Breast epithelium (tissue), 4 donors: ENCODE measurements at places on chromosomes 5 and 9. TPM values are rescaled to one million over a fixed set of nuclear protein-coding genes. Genes with fewer than 3 reads are reported as not detected.

GRCh38 chr5:61612431-61612830 is 280.4 kb downstream of the ZSWIM6 start:
- no peak for DNase-seq

DNA sequence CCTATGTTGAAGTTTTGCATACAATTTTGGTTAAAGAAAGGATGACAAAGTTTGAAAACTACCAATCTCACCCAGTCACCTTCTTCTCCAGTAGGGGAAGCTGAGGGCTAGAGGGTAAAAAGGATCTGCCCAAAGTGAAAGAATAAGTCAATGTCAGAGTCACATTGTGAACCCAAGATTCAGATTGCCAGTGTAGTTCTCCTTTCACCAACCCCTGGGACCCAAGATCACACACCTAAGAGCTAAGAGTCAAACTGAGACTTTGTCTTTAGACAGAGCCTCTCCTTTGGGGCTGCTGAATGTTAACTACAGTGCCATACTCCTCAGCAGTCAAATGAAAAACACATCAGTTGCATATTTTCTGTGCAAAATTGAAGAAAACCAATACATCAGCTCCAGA is 210.6 kb downstream of the ATP10B start:
- DNase-seq = no peak

GRCh38 chr5:177329883-177330282 is 18.2 kb upstream of the MXD3 start:
- DNase-seq = no peak

GRCh38 chr9:106953174-106953573 is 90.2 kb downstream of the ZNF462 start:
- no peak for DNase-seq

SPAG8 gene
- 1.3 TPM for total RNA-seq

DNA sequence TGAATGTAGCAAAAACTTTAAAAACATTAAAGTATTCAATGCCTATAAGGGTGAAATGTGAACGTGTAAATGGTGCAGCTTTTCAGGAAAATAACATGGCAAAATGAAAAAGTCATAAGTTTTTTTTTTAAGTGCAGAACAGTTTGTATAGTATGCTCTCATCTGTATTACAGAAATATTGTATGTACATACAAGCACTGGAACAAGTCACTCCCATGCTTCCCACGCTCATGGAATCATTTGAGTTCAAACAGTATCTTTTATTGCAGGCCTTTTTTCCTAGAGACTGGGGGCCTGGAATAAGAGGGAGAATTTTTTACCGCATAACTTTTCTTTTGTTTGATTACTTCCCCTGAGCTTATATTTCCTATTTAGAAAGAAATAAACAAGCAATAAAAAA is 94.1 kb downstream of the SSBP2 start:
- DNase-seq = no peak

RETREG1 gene
- 37.7 TPM for total RNA-seq

GRCh38 chr5:74762599-74762998 is 4.3 kb downstream of the GFM2 start:
- DNase-seq = no peak

DNA sequence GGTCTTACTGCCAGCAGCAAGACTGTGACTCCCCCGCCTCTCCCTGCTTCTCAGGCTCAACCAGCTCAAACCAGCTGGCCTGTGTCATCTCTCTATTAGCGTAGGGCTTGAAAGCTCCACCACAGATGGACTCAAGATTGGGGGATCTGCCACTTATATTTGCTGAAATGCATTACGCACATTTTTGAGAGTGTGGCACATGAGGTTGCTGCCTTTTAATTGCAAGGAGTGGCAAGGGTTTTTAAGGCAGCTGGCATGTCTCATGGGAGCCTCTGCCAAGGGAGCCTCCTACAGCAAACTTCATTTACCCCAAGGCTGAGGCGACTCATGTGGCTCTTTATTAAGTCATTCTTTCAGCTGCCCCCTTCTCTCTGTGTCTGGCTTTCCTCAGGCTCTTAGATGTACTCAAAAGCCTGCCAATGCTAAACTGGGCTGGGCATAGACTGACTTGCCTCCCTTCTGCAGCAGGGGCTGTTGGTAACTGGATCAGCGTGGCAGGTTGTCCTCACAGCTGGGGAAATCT is 219.3 kb downstream of the SMARCA2 start:
- no peak for DNase-seq

SEC16A gene
- total RNA-seq = 42.9 TPM

GRCh38 chr5:99621772-99622681 is 693.2 kb upstream of the CHD1 start:
- DNase-seq = no peak

DNA sequence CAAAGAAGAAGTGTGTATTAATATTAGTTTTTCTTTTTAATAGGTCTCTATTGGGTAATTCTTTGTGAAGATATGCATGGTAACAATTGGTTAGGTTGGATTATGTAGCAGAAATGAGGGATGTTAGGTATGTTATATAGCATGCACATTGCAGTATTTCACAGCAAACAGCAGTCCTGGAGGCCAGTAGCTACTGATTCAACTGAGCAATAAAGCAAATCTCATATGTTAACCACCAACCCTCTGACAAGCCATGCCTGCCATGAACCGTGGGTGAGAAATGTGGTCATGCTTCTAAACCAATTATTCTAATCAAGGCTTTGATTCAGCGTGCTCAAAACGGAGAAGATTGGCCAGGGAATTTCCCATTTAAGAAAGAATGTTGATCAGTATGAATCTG is 313.0 kb upstream of the CDH6 start:
- no peak for DNase-seq

GRCh38 chr9:68498816-68499215 is 41.9 kb downstream of the TMEM252 start:
- no peak for DNase-seq

- no peak for DNase-seq
These were observed 479.7 kb downstream of the MAN2A1 start for GRCh38 chr5:110169461-110169860.

KIF24 gene
- total RNA-seq = 2.6 TPM

GLRA1 gene
- total RNA-seq = not detected

SNCAIP gene
- total RNA-seq = 15.4 TPM

DNA sequence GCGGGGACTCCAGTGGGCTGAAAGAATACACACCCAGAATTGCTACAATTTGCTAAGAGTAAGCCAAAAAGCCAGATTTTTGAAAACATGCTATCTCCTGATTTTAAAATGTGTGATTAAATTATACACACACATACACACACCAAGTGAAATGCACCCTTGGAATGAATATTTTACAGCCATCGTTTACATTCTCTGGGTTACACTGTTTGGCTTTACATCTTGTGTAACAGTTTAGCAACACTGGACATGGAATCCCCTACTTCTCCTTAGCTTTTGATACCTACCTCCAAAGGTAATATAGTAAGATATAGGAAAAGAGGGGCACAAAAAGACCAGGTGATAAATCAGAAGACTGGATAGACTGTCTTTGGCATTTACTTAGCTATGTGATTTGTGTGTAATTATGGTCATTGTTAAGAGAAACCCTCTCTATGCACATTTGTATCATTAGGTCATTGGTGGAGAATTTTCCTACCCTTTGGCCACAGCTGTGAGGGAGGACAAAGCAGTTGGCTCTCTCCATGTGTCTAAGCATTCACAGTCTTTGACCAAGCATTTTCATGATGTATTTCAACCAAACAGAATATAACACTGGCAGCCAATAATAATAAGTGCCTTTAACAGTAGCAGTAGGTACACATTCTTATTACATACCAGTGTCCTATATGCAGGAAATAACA is 7.6 kb downstream of the SVEP1 start:
- DNase-seq = no peak

DNA sequence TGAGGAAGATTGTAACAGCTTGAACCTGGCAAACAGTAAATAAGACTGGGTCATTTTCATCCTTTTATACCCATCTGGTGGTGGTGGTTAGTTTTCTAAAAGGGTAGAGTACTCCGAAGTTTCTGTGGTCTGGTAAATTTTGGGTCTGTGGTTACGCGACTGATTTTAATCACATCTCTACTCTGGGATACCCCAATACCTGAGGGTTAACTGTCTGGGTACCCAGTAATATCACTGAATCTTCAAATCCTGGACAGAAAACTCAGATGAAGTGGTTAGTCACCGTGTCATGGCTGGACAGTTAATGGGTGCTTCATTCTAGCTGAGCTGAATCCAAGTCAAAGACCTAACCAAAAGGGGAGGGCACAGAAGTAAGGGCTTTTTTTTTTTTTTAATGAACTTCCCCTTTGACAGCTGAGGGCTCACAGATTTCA is 474.2 kb downstream of the GADD45G start:
- DNase-seq = no peak

- no peak for DNase-seq
These were observed 150.4 kb downstream of the SPOCK1 start for GRCh38 chr5:137348759-137349158.

GRCh38 chr5:142253938-142254337 is 70.9 kb downstream of the SPRY4 start:
- DNase-seq = no peak

- DNase-seq = no peak
These were observed 375.5 kb downstream of the PDE4D start for GRCh38 chr5:59517926-59518585.

DNA sequence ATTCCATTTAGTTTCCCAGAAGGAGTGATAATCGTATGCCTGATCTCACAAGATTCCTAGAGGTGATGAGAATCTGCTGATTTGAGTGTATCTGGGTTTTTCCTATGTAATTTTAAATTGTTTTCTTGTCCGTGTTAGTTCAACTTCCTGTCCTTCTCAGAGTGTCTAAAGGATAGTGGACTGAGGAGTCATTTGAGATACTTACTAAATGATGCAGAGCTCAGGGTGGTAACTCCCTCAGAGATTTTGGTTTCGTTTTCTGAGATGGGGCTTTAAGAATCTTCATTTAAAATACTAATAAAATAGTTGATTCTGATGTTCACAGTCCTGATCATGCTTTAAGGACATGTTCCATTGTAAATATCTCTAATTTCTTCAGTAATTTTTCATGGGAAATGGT is 30.3 kb downstream of the MELK start:
- DNase-seq = no peak

DNA sequence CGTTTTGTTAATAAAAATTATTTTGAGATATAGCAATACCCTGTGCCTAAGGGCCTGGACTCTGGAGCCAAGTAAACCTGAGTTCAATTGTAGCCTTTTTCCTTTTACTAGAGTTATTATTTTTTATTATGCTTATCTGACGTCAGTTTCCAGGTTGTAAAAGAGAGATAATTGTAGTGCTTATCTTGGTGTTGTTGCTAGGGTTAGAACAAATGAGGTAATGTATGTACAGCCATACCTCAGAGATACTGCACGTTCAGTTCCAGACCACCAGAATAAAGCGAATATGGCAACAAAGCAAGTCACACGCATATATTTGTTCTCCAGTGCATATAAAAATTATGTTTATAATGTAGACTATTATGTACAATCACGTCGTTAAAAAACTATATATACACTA is 215.0 kb downstream of the VPS13A start:
- no peak for DNase-seq

CARD6 gene
- total RNA-seq = 25.8 TPM

DNA sequence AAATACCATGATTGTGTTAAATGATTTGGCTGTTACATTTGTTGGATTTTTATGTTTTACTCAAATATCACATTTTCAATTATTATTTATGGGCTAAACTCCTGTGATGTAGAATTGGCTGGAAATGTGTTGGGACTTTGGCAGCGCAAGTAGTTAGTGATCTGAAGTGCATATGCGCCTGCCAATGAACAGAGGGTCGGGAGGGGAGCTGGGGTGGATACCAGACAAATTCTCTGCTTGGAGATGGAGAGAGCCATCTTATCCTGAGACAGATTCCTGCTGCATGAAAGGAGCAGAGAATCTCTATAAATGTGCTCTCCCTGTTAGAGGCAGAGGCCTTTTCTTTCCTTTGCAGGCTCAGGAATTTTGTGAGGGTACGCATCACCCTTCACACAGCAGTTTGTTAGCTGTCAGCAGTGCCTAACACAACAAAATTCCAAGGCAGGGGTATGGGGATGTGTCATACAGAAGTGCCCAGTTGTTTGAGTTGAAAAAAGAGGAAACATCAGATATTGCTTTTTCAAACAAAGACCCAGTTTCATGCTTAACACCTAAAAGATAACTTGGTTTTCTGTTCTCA is 489.1 kb downstream of the CSNK1G3 start:
- no peak for DNase-seq

CCNO gene
- 4.3 TPM for total RNA-seq

DNA sequence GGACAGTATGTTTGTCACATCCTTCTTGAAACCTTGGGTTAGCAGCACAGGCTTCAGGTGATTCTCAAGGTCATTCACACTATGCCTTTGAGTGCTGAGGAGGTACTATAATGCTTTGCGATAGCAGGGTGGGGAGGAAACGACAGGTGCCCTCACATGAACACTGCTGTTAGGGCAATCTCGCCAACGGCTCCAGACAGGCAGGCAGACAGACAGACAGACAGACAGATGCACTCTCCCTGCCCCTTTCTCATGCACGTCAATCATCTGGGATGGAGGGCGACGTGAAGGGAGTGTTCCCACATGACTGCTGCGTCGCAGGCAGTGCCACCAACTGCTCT is 82.9 kb downstream of the RAPGEF1 start:
- DNase-seq = no peak

PKD2L2 gene
- total RNA-seq = 0.64 TPM

DNA sequence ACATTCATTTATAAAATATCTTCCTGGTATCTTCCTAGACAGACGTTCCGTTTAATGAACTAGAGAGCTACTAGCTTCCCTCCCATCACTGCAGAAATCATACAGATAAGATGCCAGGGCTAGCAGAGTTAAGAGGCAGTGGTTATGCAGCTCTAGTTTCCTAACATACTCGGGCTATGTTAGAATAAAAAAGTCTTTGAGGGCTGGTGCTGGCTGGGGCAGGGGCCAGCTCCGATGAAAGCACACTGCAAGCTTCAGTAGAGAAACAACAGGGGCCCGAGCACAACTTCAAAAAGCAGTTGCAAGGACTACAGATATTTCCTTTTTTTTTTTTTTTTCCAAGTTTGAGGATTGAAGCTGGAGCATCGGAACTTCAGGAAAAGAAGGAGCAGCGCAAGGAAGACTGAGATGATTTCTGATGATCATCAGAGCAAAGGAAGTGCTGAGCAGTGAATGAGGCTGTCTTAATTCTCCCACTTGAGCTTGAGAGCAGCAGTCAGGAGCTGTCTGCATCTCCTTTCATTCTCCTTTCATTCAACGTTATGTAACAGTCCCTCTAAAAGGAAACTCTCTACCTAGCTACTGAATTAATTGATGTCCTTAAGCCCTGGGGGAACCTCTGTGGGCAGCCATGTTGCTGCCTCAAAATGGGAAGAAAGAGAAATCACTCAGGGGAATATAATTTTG is 47.6 kb upstream of the ADCY2 start:
- no peak for DNase-seq

- peak; percentile 76 for DNase-seq
These were observed at the start of gene CTNND2 for GRCh38 chr5:11904265-11904906. Gene CTNND2 (minus strand): TSS chr5:11904446. CDS start chr5:11903853, 593 bp downstream.
